ENCODE measurements at places on chromosomes 1 and 21. TPM values are rescaled to one million over a fixed set of nuclear protein-coding genes. Genes with fewer than 3 reads are reported as not detected.
A peak's percentile ranks its signal among the peaks of the same experiment; 100 is the strongest.

NBPF6 gene
- total RNA-seq = not detected

PLPPR4 gene
- total RNA-seq = not detected

ZNF678 gene
- 9.9 TPM for total RNA-seq

EPHA10 gene
- not detected for total RNA-seq

GRCh38 chr1:211518330-211519289 lies 26.6 kb upstream of the RD3 start:
- no peak overlapping the region for H3K27ac ChIP-seq
- no peaks in the 10 kb centered on the region for H3K27me3 ChIP-seq
- no peak for DNase-seq
- H3K36me3 ChIP-seq = no peaks in the 10 kb centered on the region
- H3K4me1 ChIP-seq = peaks cover 17% of the 10 kb centered on the region

DNA sequence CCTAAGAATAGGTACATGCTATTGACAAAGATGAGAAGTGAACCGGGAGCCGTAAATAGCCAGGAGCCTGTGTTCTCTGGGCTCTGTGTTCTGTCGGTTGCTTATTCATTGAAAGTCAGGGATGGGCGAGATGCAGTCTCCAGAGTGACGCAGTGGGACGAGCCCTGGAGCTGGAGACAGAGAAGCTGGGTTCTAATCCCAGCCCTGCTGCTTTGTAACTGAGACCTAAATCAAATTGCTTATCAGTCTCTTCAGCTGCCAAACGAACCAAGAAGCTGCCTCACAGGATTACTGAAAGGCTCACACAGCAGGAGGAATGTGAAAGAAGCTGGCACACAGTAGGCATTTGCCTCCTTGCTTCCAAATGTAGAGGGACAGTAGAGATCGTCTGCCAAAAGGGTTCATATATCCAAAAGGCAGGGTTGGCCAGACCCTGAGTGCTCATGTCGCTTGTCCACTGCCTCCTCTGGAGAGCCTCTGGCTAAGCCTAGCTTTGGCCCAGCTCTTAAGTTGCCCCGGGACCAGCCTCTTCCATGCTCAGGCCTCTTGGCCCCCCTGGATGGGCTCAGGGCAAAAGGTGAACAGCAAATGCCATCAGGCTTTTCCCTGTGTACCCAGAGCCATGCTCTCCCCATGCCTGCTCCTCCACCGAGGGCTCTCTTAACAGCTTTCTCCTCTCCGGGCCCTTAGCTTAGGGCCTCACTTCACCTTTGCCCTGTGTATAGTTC lies 134.2 kb upstream of the IPO9 start:
- no peak overlapping the region for H3K4me3 ChIP-seq
- H3K27ac ChIP-seq = no peak overlapping the region
- H3K36me3 ChIP-seq = no peaks in the 10 kb centered on the region
- H3K4me1 ChIP-seq = no peaks in the 10 kb centered on the region

DNA sequence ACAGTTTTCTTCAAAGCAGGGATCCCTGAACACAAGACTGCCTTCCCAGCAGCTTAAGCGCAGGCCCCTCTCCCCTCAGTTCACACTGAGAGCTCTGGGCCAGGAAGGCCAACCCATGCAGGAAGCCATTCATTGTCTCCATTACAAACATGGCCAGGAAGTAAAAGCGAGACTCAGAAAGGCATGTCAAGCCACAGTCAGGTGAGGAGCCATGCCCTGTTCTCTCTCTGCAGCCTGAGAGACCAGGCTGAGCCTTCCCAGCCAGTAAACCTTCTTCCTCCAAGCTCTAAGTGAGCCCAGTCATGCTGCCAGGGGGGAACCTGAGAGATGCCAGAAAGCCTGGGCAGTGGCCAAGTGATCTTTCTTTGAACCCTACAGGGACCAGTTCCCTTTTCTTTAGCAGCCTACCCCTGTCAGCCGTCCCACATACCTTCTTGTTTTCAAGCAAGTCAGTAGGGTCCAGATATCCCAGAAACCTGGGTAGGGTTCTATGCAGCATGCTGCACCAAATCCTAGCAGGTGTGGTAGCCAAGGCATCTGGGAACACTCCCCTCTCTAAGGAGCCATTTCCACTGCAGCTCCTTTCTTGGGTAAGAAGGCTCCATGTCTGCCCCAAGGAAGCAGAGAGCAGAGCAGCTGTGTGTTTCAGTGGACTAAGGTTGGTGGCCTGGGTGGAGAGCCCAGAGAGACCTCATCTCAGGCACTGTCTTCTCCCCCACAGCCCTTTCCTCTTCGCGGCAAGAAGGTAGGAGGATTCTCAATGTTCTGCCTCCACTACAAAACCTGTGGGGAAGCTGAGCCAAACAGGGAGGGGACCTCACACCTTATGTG lies 977 bp downstream of the TRAF3IP3 start:
- H3K4me1 ChIP-seq = peaks cover 93% of the 10 kb centered on the region
- no peak for DNase-seq
- H3K27ac ChIP-seq = peak overlapping the region; percentile 80
- H3K27me3 ChIP-seq = no peaks in the 10 kb centered on the region
- peak overlapping the region; percentile 97 for H3K4me3 ChIP-seq

Data from CD4-positive, CD25-positive, alpha-beta regulatory T cell (primary cell).